Sciatic nerve (tissue), 2 donors: ENCODE measurements at places on chromosomes 7 and 10.

DNA sequence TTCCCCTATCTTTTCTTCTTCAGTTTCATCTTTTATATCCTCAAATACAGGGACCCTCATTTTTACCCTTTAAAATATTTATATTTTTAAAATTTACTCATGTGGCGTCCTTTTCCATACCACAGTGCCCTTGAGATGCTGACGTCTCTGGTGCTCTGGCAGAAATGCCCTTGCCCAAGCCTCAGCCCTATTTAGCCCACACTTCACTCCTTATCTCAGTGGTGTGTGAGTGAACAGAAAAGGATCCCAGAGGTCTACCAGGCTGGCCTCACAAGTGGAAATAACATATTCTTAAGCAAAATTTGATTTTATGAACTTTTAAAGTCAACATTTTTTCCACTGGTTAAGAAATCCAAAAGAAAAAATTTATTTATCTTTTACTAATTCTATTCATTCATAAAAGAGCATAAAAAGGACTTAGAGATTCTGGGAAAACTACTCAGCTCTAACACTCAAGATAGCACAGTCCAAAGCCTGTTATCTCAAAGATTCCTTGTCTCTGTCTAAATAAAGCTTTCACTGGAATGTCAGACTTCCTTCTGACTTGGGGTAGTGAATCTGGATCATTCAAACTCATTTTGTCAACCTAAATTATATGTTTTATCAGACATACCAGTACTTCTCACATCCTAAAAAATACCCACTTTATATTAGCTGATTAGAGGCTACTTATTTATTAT, at the start of gene NEBL:
TSS of gene NEBL (minus strand) at position 166 of the 680 bp plus-strand sequence. CDS start at position 60, 106 bp downstream.
- no peak for DNase-seq

GRCh38 chr10:12504628-12505027, 155.3 kb downstream of the CAMK1D start:
- DNase-seq: no peak

GRCh38 chr10:52491246-52491995, 177.3 kb downstream of the DKK1 start:
- DNase-seq: no peak

DNA sequence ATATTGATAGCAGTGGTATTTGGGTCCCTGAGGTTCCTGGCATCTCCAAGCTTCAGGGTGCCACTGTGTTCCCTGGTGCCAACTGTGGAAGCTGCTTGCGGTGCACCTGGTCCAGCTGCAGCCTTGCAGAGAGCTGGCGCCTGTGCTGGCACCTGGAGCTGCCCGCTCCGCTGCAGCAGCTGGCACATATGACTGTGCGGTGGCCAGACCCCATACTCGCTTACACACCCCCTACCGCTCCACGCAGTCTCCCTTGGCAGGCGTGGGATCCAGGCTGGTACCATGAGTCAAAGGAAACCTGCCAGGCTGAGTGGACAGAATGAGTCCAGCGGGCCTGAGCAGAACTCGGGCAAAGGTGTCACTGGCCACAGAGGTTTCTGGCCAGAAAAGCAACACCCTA, 89.9 kb upstream of the JAZF1 start:
- no peak for DNase-seq

DNA sequence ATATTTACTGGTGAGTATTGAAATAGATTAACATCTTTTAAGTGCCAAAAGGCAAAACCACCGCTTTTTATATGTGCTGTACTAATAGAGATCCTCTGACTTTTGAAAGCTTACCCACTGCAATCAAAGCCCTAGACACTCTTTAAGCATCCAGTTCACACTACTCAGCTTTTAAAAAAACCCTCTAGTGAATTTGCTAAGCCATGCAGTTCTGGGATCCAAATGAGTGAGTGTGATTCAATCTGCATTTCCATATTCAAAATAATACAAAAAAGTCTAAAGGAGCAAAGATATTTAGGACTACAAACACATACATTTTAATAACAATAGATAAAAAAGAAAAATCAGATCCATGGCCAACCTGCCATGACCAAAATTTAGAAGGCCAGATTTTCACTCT, 288.2 kb downstream of the MAGI2 start:
- DNase-seq: no peak

DNA sequence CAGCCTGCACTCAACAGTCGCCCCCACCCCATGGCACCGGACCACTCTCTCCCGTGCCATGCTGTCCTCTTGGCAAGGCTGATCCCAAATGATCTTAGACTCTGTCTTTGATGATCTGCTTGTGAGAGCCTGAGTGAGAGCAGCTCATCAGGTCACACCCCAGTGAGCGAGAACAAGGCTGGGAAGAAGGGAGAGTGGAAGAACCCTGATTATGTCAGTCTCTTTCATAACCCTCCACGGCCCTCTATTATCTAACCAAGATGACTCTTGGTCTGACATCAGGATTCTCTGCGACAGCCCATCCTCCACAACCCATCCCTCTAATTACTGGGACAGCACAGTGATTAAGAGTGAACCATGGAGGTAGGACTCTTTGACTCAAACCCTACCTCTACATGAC, 53.1 kb upstream of the C7orf33 start:
- no peak for DNase-seq

DNA sequence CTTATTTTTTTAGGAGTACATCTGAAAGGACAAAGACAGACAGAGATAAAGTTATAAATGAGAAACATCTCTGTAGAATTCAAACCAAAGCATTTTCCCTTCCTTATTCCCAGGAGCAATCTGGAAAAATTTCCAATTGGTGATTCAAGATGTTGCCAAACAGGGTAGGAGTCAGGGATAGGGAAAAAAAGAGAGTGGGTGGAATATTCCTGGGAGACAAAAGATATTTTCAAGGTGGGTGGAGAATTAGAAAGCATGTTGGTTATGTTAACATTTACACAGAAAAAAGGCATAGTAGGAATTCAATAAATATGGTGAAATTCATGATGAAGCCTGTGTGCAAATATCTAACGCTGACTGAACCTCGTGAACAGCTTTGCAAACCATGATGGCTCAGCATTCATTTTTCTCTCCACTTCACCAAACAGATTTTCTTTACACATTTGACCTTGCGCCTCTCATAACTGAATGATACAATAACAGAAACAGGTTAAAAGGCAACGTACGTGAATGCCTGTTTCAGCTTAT, 25.1 kb downstream of the SLC26A5 start:
- no peak for DNase-seq

GRCh38 chr10:13483073-13483472, 45.7 kb downstream of the BEND7 start:
- DNase-seq: no peak

DNA sequence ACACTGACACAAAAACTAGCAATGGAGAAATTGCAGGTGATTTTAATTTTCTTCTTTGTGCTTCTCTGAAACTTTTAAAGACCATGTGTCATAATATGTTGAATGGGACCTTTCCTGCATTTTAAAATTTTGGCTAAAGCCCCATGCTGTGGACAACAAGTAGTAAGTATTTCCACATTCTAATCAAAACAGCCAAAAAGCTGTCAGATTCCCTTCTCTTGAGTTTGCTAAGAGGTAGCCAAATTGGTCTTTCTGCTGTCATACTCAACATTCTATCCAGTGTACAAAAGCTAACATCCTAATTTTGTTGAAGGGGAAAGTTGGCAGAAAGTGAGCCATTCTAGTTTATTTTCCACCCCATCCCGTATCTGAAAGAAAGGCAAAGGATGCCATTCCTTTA, 447.6 kb downstream of the TFEC start:
- DNase-seq: no peak

DNA sequence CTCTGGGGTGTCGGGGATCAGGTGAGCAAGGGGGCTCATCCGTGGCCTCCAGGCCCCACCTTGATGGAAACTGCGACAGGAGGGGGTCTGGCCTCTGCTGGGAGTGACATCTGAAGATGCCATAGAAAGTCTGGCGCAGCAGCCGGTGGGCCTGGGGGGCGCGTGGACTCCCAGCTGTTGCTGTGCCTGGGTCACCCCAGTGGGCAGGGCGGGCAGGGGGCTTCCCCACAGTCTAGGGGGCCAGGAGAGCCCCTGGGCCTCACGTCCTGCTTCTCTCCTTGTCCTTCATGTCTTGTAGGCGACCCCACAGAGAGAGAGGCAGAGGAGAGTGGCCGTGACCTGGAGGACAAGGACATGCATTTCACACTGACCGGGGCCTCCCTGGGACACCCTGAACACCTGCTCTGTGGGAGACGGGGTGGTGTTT, 450.5 kb downstream of the DNAJB6 start:
- no peak for DNase-seq

GRCh38 chr7:12237007-12237406, 25.9 kb downstream of the TMEM106B start:
- no peak for DNase-seq

DNA sequence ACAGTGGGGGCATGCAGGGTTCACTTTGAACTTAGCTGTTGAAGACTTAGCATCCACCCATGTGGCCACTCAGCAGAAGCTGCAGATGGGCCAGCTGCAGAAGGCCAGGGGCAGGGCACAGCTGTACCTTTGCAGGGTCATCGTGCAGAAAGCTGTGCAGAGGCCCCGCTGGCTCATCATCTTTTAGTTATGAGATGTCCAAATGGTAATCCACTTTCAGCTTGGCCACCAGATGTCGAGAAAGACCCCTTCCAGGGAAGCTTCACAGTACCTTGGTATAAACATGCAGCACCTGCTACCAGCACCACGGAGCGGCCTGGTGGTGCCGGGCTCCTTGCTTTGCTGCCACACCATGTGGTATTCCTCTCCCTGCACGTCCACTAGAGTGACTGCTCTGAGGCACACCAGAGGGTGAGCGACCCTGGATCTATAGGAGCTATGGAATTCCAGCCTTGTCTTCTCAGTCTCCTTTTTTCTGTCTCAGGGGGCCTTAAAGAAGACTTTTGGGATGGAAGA, 74.2 kb upstream of the LAMB4 start:
- no peak for DNase-seq

- DNase-seq: no peak
Observed at GRCh38 chr7:5213286-5213645, 23.2 kb downstream of the WIPI2 start.

DNA sequence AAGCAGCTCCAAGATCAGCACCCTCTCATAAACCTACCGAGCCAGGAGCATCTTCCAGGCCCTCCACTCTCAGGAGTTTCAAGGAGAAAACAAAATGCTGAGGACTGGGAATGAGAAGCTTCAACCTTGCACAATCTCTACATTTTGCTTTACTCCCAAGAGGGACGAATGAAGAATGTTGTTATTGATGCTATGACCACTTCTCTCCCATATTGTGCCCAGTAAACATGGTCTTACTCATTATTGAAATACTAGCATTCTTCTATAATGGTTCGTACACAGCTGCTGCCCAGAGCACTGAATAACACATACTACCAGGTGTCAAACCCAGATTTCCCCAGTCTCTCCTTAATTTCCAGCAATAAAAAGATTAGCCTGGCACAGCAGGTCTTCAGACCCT, 63.4 kb upstream of the BET1 start:
- DNase-seq: no peak

DNA sequence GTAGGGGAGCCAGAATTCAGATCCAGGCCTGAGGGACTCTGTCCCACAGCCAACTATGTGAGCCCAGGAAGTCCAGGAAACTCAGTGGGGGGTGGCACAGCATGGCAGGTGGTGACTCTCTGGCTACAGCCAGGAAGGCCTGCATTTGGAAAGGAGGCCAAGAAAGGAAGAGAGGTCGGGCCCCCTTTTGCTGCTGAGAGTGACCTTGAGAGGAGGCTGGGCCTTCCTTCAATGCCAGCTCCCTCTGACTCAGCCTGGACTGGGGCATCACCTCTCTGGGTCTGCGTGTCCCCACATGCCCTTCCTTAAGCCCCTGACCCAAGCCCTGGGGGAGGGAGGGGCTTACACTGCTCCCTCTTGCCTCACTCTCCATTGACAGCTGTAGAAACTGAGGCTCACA, 6.4 kb upstream of the MYL10 start:
- no peak for DNase-seq

GRCh38 chr7:27843584-27844305, 103.8 kb downstream of the TAX1BP1 start:
- no peak for DNase-seq

DNA sequence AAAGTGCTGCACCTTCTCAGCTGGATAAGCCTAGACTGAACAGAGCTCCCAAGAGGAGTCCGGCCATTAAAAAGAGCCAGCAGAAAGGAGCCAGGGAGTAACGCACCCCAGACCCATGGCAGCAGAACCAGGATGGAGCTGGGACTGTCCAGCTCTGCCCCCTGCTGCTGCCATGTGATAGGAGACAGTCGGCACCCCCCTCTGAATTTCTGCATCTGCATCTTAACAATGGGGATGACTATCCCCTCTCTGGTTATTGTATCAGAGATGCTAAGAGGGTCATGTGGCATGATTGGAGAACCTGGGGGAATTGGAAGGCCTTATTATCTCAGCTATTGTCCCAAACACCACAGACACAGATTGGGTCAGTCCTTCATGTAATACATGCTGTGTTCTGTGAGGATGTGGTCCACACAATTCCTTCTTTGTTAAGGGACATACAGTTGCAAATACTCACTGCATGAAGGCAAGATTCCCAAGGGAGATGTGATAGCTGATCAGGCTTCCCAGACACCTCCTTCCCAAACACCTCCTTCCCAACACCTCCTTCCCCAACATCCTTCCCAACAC, 29.3 kb downstream of the PLEKHS1 start:
- no peak for DNase-seq

DNA sequence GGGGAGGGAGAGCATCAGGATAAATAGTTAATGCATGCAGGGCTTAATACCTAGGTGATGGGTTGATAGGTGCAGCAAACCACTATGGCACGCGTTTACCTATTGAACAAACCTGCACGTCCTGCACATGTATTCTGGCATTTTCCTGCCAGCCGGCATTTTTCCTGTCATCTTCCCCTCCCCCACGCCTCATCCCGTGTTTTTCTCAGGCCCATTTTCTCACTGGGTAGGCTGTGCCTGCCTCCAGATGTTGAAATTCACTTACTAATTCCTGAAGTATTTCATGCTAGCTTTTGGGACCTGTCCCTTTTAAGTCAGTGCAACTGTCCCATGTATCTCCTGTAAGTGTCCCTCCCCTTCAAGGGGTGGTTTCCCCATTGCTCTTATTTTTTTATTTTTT, 220.3 kb upstream of the NPY start:
- no peak for DNase-seq

DNA sequence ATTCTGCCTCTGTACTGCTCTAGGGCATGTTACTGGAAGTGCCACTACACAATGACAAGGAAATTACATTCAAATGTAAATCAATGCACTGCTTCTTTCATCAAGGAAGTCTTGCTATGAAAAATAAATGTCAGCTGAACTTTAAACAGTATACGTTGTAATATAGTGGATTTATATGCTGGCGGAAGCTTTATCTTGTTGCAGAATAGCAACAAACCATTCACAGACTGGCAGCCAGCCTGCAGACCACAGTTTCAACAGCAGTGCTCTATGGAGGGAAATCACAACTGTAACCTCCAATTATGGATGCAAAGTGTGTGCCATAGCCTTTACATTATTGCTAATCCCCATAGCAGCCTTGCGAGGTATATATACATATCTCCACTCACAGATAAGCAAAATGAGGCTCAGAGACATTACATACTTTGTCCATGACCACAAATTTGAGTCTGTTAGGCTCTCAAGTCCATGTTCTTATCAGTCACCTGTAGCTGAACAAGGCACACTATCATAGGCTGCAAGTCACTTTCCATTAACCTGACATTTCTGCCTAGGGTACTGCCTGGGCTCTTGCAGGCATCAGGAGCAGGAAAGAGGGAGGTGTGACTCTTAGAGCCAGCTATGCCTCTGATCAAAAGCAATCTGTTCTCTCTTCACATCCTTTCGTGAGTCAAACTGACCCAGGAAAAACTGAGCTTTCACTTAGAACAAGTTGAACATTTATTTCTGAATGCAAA, 22.6 kb downstream of the COL28A1 start:
- no peak for DNase-seq

- DNase-seq: no peak
Observed at GRCh38 chr10:114629083-114629823, 28.8 kb downstream of the ABLIM1 start.
